ENCODE measurements at places on chromosomes 5 and 9.

GRCh38 chr5:107426872-107427271 lies 243.9 kb downstream of the EFNA5 start:
- DNase-seq: no peak

- no peak for DNase-seq
These were observed 9.5 kb downstream of the TOR4A start for GRCh38 chr9:137286975-137287383.

DNA sequence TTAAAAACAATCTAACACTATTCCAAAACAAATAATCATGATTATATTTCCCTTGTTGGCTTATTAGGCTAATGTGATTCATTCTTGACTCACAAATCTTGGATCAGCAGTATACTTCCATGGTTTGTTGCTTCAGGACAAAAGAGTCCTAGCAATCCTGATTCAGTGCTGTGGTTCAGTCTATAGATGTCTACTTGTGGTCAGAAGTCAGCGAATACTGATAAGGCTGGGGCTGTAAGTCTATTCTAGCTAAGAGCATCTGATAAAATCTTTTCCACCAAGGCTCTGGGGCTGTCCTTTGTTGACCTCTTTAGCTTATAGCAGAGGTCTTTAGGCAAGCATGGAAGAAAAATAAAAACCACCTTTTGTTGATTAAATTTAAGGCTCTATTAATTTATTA lies 4.4 kb upstream of the SMIM3 start:
- no peak for DNase-seq

DNA sequence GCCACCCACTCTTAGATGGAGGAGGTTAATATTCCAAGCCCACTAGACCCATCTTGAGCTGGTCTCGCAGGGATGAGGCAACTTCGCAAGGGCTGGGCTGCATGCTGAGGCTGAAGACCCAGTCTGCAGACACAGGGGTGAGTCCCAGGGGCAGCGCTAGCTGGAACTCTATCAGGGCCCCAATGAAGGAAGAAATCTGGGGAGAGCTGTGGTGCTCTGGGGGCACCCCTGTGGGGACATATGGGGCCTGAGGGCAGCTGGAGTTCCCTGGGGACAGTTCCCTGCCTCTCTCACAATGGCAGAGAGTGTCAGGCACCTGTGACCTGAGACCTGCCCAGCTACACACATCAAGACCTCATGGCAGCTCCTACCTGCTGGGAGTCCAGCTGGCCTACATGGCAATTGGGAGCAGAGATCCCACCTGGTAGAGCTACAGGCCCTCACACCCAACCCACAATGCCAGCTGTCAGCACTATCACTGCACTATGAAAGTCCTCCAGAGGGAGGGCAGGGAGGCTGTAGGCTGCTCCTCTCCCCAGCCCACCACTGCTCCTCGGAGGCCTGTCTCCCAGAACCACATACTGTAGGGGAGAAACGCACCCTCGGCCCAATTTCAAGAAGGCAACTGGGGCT lies 202.2 kb downstream of the GABBR2 start:
- DNase-seq: no peak

GRCh38 chr9:120985819-120986222 lies 59.2 kb upstream of the TRAF1 start:
- no peak for DNase-seq

GRCh38 chr9:10032166-10032565 lies 580.6 kb downstream of the PTPRD start:
- no peak for DNase-seq

GRCh38 chr5:16065831-16066230 lies 113.8 kb downstream of the MARCHF11 start:
- DNase-seq: no peak

GRCh38 chr9:104256031-104256695 lies 162.1 kb downstream of the SMC2 start:
- DNase-seq: no peak

DNA sequence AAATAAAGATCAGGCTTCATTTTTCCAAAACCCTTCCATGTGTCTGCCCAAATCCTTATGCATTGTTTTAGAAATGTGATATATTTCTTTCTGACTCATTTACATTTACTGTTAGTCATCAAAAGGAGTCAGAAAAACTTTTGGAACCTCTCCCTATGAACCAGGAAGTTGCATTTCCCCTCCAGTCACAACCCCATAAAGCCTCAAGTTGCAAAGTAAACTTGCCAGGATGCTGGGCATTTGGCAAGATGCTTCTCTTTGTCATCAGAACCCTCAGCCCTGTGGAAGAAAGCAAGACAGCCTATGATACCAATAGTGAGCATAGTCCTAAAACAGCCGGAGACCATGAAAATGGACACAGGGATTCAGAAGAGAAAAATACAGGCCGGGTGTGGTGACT lies 84.2 kb downstream of the MUSK start:
- DNase-seq: no peak

- no peak for DNase-seq
These were observed 9.9 kb downstream of the HNRNPAB start for GRCh38 chr5:178214160-178214803.

DNA sequence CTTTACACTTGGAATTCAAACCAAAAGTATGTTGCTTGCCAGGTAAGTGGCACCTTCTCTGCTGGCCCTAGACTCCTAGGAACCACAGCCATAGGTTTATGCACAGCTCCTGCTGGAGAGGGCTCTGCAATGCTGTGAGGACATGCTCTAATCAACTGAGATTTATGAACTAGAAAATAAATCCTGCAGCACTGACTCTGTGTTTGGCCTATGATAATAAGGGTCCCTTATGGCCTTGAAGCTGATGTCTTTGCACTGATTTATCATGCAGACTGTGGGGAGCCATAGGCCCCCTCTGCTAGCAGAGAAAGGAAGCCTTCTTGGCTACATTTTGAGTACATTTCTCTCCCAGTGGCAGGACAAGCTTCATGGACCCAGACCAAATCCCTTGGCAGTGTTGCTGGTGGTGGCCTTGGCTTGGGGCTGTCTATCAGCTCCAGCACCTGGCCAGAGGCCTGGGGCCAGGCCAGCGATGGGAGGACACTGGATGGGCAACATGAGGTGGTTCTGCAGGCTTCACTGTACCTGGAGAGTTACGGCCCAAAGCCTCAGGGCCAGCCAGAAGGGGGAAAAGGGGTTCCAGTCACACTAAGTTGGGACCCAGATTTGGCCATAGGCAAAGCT lies 178.0 kb downstream of the SEMA6A start:
- DNase-seq: no peak

DNA sequence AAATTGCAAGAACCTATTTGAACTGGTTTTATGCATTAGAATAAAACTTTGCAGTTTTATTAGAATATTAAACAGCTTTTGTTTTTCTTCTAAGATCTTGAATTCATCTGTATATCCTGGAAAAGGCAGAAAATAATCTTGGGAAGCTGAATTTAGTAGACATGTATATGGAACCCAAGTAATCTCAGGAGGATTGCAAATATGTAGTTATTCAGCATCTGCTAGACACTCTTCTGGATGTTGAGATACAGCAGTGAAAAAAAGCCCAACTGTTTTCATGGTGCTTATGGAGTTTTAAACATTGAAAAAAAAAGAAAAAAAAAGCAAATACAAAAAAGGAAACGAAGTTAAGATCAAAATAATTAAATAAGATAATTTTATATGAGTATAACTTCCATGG lies 922.2 kb upstream of the SEMA6A start:
- no peak for DNase-seq

GRCh38 chr9:123401879-123402513 lies 46.0 kb downstream of the CRB2 start:
- no peak for DNase-seq

DNA sequence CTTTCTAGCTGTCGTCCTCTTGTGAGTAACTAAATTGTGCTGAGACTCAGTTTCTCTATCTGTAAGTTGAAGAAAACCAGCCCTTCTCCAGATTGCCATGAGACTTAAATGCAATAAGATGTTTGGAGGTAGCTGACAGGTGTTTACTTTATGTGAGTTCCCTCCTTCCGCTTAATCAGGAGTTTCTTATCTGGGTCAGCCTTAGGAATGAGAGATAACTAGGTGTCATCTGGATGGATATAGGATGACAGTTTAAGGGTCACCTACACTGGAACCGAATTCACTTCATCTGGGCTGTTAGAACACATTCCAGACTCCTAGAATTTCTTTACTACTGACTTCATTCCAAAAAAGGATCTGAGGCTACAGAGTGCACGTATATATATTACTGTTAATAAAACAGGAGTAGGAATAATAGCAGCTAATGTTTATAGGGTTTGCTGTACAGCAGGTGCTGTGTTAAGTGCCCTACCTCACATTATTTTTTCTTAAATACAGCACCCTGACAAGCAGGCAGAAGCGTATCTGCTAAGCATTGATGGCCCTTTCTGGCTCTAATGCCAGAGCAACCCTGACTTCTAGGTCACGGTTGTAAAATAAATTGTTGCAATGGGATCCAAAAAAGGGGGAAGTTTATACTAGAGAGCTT lies 30.0 kb upstream of the CPEB4 start:
- no peak for DNase-seq

GRCh38 chr9:68895741-68896478 lies 118.0 kb downstream of the PRKACG start:
- DNase-seq: no peak

DNA sequence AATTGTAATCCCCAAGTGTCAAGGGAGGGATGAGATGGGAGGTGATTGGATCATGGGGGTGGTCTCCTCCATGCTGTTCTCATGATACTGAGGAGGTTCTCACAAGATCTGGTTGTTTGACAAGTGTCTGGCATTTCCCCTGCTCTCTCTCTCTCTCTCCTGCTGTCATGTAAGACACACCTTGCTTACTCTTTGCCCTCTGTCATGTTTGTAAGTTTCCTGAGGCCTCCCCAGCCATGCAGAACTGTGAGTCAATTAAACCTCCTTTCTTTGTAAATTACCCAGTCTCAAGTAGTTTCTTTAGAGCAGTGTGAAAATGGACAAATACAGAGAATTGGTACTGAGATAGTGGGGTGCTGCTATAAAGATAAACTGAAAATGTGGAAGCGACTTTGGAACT lies 207.9 kb downstream of the HINT1 start:
- no peak for DNase-seq

- no peak for DNase-seq
These were observed 28.7 kb downstream of the ENHO start for GRCh38 chr9:34493972-34494535.

DNA sequence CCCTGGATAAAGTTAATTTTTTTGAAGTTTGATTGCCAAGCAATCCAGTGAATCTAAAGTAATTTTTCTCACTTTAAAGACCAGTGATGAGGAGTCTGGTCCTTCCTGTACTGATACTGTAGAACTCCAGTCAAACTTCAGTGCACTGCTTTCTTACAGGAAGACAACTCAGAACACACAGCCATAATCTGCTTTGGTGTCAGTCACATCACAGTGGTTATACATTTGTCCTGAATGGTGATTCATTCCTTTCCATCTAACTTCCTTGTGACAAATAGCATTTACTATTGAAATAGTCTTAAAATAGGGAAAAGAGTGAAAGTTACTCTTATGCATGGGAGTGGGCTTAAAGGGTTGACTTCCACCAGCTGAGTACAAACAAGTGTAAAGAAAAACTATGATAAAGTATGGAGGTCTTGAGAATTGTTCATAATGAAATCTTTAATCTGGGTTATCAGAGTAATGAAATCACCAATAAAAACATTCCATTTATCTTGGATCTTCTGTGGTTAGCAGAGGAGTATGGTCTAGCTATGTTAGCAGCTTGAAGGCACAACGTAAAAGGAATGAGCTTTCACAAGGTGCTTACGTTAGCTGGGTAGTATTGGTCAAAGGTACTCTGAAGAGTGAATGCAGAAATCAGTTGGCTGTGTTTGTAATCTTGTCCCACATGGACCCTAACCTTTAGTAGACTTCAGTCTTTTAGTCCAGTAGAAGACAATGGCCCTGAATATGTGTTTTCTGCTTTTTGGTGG lies 41.5 kb downstream of the DCP2 start:
- DNase-seq: no peak

GRCh38 chr9:78146241-78146640 lies 89.6 kb upstream of the CEP78 start:
- DNase-seq: no peak

- DNase-seq: no peak
These were observed 340.9 kb upstream of the RPS23 start for GRCh38 chr5:82619097-82619496.

DNA sequence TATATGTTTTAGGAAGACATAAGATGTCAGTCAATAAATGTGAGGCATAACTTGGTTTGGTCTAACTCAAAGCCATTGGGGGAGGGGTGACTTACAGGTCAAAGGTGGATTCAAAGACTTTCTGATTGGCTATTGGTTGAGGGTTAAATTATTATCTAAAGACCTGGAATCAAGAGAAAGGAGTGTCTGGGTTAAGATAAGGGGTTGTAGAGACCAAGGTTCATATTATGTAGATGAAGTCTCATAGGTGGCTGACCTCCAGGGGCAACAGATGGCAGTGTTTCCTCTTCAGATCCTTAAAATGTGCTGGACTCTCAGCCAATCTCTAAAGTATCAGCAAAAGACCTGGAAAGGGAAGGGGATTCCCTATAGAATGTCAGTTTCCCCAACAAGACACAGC lies 51.3 kb upstream of the MINAR2 start:
- no peak for DNase-seq

DNA sequence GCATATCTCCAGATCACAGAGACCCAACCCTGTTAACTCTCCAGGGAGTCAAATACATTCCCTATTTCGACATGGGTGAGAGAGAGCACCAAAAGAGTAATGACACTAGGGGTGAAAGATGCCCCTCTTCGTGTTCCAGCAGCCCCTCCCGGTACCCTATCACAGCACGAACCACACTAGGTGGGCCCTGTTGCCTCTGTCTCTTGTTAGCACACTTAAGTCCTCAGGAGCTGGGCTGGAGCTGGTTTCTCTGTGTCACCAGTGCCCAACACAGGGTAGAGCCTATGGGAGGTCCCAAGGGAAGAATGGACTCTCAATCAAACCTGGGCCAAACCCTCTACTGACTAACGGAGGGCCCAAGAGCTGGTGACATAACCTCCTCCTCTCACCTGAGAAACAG lies 1.2 kb downstream of the CDK20 start:
- no peak for DNase-seq

DNA sequence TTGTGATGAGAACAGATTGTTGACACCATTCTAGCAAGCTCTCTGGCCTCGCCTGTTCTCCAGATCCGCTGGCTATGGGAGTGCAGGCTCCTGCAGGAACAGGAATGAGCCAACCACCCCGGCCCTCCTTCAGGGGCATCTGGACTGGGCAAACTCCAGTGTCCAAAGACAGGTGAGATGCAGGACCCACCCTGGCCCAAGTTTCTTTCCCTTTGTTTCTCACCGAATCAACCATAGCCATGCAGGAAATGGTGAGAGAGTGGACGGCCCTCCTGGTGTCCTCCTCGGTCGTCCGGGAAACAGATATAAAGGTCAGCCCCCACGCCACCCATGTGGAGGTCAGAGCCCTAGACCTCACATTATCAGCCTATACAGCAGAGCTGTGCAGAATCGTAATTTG lies 108.6 kb upstream of the IRX2 start:
- DNase-seq: no peak

Measured in stimulated activated CD8-positive, alpha-beta memory T cell treated with anti-CD3 and anti-CD28 coated beads, Interleukin-4, amount 100 ng/mL, for 4 hours (primary cell).